ENCODE measurements at places on chromosomes 7 and 10.

GRCh38 chr7:45192621-45193041 lies 35.0 kb downstream of the RAMP3 start:
- no peak for DNase-seq

GRCh38 chr10:117239721-117240620 lies 943 bp upstream of the SLC18A2 start:
- no peak for DNase-seq

DNA sequence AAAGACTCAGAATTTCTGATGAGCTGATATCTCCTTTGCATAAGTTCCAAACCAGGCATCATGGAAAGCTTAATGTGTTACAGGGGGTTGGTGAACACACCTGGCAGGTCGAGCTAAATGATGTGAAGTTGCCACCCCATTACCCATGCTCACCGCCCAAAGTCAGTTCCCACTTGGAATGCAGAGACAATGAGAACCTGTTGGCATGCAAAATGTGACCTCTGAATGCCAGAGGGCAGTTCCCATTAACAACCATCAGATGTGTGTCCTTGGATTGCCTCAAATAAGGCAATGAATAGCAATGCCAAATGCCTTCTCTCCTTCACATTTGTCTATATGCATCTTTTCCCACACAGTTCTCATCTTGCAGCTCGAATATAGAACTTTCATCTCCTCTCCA lies 190.7 kb downstream of the CDCA7L start:
- no peak for DNase-seq

- no peak for DNase-seq
Observed at GRCh38 chr10:77173615-77174461, 463.8 kb downstream of the KCNMA1 start.

- peak; percentile 67 for DNase-seq
Observed at GRCh38 chr7:73623798-73624668, at the start of gene MLXIPL. Gene MLXIPL, minus strand, starts transcription at chr7:73624522. Its CDS starts 30 bp downstream, at chr7:73624492.

DNA sequence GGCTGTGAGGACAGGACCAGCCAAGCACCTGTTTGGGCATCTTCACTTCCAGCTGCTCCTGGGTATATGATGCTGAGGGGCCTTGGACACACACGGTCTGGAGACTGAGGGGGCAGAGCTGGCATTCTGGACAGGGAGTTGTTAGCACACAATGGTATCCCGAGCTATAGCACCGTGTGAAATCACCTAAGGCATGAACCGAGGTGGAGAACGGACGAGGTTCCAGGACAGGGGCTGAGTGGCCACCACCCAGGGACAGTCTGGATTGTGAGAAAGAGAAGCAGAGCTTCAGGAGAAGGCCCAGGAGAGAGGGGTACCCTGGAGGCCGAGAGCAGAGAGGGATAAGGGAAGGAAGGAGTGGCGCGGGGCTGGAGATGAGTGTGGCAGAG lies 571.8 kb downstream of the TCERG1L start:
- DNase-seq = no peak

DNA sequence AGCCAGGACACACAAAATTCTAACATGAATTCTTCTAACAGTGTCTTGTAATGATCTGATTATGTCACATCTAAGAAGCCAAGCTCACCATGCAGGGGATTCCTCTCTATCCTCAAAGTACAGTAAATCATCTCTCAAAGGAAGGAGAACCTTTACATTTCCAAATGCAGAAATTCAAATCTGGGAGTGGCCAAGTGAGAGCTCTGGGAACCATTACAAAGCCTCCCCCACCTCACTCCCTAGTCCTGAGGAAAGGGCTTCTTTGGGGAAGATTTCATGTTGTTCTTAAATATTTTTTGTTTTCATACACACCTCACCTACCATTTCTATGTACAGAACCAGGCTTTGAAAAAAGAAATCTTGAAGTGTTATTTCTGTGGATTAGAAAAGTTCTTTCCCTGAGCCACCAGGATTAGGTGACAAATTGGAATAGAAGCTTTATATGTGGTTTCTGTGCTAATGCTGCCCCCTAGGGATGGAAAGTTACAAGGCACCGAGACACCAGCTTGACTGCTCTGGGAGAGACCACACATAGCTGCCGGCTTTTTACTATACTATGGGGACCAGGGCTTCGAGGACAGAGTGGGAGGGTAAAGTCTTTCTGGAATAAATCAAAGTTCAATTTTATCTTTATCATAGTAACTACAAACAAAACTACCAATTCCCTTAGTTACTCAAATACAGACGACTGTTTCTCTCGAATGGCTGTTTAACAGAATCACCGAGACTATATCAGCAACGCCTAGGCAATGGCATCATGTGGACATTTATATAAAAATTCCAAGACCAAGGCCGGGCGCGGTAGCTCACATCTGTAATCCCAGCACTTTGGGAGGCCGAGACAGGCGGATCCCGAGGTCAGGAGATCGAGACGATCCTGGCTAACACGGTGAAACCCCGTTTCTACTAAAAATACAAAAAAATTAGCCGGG lies 116.1 kb downstream of the RNF216 start:
- DNase-seq = peak; percentile 62

DNA sequence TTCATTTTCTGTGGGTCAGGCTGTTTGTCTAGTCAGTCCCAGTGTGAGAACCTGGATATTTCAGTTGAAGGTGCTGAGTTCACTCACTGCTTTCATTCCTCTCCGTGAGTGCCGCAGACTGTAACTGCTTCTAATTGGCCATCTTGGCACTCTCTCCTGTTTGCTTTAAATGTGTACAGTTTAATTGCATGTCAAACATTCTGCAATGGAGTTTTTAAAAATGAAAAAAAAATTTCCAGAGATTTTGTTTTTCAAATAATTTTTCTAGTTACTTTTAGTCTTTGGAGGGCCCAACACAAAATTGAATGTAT lies 87.8 kb downstream of the CCSER2 start:
- DNase-seq = no peak

DNA sequence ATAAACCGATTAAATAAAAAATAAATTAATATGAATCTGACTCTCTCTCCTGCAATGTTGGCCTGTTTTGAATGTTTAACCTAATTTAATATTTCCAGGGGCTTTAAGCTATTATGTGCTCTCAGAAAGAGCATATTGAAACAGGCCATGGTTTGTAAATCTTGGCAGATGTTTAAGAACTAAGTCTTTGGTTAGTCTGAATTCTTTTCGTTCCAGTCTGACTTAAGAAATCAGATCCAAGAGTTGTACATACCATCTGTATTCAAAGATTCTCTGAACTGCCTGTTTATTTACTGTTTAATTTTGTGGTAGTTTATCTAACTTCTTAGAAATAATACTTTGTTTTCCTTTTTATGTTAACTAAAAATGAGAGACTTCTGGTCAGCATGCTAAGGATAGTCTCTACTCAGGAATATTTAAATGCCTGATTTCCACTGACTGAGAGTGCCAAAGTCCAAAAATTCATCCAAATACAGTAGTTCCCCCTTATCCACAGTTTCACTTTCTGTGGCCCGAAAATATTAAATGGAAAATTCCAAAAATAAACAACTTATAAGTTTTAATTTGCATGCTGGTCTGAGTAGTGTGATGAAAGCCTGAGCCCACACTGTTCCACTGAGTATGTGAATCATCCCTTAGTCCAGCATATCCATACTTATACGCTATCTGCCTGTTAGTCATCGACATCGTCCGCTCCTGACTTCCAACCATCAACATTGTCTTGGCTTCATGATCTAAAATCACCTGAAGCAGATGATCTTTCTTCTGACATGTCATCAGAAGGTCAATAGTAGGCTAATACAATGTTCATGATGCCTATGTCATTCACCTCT lies 238.1 kb upstream of the CSTF2T start:
- DNase-seq = no peak

DNA sequence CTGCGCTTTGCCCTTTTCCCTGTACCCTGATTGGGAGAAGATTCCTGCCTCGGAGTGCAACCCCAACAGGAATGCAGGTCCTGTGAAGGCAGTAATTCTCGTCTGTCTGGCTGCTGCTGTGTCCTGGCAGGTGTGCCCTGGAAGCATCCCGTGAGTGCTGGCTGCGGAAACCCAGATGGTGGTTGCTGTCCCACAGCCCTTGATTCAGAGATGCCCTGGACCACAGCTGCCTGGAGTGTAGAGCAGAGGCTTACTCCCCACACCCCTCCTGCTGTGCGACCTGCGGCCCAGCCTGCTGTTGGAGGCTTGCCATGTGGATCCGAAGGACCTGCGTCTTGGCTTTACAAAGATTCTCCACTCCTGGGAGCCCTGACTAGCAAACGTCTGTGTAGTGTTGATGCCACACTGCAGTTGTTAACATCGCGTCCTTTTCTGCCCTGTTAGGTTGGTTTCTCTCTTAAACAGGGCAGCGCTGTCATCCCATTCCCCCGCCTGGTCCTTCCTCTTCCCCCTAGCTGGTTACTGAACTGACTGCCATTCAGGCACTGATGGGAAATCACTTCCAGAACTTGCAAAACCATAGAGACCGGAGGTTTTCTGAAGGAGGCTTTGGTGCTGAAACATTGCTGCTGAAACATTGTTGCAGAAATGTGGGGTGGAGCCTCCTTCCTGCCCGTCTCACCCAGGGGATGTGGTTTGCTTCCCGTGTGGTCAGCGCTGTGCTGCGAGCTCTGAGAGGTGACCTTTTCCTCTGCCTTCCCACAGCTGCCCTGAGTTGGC lies 53.3 kb downstream of the DNAJB6 start:
- DNase-seq = no peak

- DNase-seq = no peak
Observed at GRCh38 chr7:55588976-55589604, 16.8 kb upstream of the VOPP1 start.

DNA sequence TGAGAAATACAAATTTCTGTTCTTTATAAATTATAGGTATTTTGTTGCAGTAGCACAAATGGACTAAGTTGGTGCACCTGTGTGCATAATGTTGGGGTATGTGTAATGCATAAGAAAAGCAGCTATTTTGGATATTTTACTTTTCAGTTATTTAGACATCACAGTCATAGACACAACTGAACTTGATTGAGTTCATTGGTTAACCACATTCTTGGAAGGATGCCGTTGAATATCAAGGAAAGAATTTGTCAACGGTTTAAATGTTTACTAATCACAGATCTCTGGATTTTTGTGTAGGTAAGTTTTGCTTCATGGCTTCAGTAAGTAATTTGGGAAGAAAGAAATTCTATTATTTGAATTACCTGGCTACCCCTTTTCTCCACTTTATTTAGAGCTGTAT lies 4.1 kb downstream of the OTUD1 start:
- no peak for DNase-seq

DNA sequence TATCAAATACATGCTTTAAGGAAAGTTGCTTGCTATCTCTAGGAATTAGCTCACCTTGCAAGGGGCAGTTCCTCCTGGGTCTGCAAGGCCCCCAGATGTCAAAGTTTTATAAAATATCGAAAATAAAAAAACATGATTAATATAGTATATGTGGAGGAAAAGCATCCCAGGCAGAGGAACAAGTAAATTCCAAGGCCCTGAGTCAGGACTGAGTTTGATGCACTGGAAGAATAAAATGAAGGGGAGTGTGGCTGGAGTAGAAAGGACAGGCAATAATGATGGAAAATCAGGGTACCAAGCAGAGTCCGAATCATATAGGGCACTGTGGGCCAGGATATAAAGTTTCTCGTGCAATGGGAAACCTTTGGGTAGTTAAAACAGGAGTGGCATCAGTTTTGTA lies 112.4 kb upstream of the EEPD1 start:
- no peak for DNase-seq

GRCh38 chr7:121824276-121824675 lies 48.7 kb upstream of the PTPRZ1 start:
- no peak for DNase-seq

DNA sequence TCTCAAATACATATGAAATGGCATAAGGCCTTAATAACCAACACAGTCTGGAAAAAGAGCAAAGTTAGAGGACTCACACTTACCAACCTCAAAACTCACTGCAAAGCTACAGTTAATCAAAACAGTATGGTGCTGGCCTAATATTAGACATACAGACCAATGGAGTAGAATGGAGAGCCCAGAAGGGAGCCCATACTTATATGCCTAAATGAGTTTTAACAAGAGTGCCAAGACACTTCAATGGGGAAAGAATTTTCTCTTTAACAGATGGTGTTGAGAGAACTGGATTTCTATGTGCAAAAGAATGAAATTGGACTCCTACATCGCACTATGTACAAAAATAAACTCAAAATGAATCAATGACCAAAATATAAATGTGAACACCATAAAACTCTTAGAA lies 522.6 kb downstream of the AUTS2 start:
- no peak for DNase-seq

GRCh38 chr10:73338801-73339368 lies 19.8 kb downstream of the CFAP70 start:
- DNase-seq = no peak

DNA sequence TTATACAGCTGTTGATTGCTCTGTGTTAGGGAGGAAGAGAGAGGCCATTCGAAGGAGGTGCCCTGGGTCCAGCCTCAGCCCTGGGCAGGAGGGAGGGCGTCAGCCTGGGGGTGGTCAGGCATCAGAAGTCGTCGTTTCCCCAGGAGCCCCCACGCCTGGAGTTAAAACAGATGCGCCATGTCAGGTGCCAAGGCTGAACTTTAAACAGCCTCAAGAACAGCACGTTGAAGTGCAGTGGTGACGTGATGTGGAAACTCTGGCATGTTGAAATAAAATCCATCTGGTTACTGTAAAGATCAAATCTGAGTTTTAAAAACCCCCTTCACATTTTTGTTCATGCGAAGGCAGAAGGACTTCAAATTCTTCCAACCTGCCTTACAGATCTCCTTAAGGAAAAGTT lies 128.4 kb upstream of the PPP2R2D start:
- DNase-seq = no peak

GRCh38 chr10:94293354-94293753 lies 69.4 kb downstream of the NOC3L start:
- no peak for DNase-seq

GRCh38 chr10:5325076-5325475 lies 39.7 kb upstream of the UCN3 start:
- no peak for DNase-seq

DNA sequence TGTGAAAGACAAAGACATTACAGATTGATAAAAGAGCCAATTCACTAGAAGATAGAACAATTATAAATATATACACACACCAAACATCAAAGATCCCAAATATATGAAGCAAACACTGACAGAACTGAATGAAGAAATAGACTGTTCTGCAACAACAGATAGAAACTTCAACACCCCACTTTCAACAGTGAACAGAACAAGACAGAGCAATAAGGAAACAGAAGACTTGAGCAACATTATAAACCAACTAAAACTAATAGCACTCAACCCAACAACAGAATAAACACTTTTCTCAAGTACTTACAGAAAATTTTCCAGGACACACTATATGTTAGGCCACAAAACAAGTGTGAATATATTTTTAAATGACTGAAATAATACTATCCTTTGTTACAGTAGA lies 10.9 kb downstream of the CDCA7L start:
- DNase-seq = no peak

DNA sequence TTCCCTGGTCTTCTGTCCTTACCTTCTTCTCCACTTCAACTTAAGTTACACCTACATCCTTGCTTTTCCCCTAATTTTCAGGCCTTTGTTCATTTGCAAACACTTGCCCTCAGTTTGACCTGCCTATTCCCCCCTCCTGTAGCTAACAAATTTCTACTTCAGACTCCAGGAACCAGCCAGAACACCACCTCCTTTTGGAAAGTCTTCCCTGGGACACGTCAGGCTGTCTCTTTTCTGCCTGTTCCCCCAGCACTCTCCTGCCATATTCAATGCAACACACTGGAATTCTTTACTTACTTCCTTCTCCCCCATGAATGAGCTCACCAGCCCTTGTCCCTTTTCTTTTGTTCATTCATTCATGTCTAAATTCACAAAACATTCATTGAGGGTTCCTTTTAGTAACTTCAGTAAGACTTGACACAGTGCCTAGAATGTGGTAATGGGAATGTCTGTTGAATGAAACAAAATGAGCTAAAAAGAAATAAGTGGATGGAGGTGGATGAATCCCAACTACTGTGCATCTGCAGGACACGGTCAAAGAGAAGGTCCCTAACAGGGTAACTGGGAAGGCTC lies 478.0 kb downstream of the KCNMA1 start:
- no peak for DNase-seq

All from NCI-H526 treated with DMSO at 0.1 percent for 48 hours (cell line).